Activated CD8-positive, alpha-beta memory T cell treated with anti-CD3 and anti-CD28 coated beads for 36 hours (primary cell): ENCODE measurements at places on chromosomes 16 and 17. TPM values are rescaled to one million over a fixed set of nuclear protein-coding genes. Genes with fewer than 3 reads are reported as not detected.

The TEKT5 gene
- not detected for total RNA-seq

The LDHD gene
- not detected for total RNA-seq

The TP53TG3F gene
- not detected for total RNA-seq

The DPEP2 gene
- 1.5 TPM for total RNA-seq

The KRTAP4-4 gene
- total RNA-seq = not detected

The CA7 gene
- total RNA-seq = not detected

The TEKT1 gene
- total RNA-seq = not detected

The RHBDF1 gene
- 0.32 TPM for total RNA-seq

The STAT5B gene
- total RNA-seq = 111 TPM

The ABCA9 gene
- not detected for total RNA-seq

The CLEC3A gene
- not detected for total RNA-seq

The TXNDC11 gene
- total RNA-seq = 36.1 TPM

The HYDIN gene
- total RNA-seq = not detected

The CCR7 gene
- 120 TPM for total RNA-seq

The CACNG1 gene
- total RNA-seq = not detected

The KAT7 gene
- total RNA-seq = 61.2 TPM

The CCDC78 gene
- total RNA-seq = 8.6 TPM
